ENCODE measurements at places on chromosomes 1 and 21.

DNA sequence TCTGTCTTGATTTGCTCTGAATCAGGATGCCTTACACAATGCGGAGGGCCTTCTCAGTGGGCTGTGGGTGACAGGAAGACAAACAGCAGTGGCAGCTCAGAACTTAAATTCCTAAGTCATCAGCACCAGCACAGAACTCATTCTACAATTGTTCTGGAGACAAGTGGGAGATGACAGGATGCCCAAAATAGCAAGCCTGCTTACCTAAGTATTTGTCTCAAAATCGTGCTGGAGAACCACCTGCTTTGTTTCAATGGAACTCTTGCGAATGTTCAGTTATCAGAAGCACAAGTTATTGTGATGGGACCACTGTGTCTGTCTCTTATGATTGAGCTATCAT, 76.1 kb downstream of the VCAM1 start:
- DNase-seq, result no peak

DNA sequence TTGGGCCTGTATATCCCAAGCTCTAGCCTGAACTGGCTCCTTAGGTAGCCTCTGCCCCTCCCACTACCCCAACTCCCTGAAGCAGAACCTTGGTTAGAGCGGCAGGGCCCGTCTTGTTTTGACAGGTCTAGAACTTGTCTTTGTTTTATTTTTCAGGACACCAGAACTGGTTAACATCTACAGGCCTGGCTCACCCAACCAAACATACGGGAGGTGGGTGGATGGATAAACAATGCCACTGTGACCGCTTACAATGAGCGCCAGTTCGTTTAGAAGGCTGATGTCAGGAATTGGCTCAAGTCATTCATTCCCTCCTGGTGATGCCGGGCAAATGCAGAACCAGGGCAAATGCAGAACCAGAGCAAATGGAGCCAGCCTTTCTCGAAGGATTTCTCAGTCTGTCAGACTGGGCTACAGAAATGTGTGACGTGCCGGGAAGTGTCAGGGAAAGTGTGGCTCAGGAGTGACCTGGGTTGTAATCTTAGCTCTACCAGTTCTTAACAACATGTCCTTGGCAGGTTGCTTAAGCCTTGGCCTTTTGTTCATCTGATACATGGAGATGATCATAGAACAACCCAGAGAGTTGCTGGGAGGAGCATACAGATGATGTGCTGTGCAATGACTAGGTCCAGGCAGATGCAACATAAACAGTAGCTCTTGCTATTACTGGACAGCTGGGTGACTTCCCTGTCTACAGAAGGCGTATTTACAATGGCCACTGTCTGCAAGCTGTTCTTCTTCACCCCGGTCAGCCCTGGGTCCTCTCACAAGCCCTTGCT, 30.5 kb upstream of the BTG2 start:
- no peak for DNase-seq

DNA sequence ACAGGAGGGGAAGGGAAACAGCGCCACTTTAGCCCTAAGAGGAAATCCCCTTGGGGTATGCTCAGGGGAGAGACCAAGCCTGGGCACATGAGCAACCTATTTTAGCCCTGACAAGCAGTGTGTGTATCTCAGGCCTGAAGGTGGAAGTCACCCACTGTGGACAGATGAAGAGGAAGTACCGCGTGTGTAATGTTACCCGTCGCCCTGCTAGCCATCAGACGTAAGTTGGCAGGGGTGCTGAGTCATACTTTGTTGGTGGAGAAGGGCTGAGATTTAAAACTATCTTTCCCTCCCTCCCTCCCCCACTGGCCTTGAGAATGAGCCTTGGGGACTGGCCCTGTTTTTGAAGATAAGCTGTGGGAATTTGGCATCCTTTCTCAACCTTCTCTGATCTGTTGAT, 11.2 kb downstream of the AGO1 start:
- DNase-seq, result no peak

DNA sequence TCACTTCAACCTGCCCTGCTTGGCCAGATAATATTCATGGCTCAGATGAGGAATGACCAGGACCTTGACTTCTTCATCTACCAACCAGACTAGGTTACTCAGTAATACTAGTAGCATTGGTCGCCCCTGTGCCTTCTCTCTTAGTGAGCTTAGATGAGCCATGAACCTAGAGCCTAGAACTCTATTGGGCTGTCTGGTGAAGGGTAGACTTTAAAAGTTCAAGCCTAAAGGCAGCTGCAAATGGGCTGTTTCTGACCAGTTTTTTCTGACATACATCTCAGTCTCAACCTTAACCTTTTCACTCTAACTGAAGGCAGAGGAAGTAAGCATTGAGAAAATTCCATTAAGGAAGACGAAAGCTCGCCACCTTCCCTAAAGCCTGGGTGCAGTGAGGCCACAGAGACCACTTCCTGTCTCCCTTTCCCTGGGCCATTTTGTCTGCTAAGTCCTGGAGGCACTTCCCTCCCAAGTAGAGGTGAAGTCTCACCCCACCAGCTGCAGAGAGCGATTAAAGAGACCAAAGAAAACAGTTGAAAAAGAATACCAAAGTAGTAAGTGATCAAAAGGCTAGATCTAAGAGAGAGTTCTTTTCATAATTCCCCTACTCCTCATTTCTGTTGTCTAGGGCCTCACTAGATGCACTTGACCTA, 53.3 kb downstream of the MTR start:
- DNase-seq, result no peak

- DNase-seq, result no peak
These were observed 3.8 kb downstream of the ZNF644 start for GRCh38 chr1:91018006-91018405.

- no peak for DNase-seq
These were observed 827 bp downstream of the FMN2 start for GRCh38 chr1:240092301-240093119.

DNA sequence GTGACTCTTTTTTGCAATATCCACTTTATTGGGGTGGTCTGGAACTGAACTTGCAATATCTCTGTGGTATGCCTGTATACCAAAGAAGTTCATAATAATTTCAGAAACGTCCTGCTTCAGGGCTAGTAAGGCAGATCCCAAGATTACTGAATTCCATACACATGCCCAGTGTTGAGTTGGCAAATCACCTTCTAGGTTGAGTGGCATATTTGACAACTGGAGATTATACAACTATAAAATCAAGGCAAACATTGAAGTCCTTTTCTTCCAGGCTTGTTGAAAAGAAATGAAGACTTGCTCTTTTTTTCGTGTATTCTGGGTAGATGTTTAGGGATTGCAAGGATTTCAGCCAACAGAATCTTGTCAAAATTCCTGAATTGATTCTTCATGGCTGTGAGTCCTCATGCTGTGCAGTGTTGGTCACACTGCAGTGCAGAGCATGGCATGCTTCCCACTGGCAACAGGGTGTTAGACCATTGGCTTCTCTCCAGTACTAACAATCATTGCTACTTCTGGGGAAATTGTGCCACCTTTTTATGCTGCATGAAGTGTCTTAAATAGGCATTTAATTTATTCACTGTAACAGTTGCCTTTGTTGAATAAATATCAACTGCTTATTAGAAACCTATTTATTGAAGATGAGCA, 367.1 kb upstream of the ADGRL4 start:
- DNase-seq, result no peak

DNA sequence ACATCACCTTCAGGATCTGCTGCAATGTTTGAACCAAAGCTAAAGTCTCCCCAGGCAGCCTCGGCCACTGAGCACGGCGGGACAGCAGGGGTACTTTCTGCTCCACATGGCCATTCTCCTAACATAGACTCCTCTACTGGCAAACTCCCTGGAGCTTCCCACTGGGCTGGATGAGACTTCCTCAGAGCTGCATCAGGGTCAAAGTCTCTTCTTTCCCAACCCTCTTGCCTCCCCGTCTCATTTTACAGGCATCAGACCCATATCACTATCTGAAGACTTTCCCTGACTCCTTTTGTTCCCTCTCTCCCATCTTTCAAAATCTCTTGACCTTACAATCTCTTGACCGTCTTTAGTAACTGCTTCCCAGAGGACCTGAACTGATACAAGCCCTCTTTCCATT, 42.2 kb upstream of the KIRREL1 start:
- DNase-seq, result no peak

DNA sequence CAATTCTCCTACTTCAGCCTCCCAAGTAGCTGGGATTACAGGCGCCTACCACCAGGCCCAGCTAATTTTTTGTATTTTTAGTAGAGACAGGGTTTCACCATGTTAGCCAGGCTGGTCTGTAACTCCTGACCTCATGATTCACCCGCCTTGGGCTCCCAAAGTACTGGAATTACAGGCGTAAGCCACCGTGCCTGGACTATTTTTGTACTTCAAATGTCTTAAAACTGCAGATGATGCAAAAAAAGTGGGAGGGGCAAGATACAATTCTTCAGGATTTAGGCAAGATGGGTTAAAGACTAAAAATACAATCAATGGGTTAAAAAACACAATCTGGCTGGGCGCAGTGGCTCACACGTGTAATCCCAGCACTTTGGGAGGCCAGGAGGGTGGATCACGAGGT, 4.7 kb downstream of the SCAF4 start:
- no peak for DNase-seq

DNA sequence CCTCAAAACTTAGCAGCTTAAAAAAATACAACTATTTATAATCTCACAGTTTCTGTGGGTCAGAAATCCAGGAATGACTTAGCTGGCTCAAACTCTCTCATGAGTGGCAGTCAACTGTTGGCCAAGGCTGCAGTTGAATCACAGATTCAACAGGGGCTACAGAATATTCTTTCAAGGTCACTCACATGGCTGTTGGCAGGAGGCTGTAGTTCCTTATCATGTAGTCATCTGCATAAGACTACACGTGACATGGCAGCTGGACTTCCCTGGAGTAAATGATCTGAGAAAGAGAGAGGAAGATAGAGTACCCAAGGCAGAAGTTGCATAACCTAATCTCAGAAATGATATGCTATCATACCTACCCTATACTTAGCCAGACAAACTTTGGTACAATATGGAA, 75.2 kb upstream of the TSPAN2 start:
- DNase-seq, result no peak

DNA sequence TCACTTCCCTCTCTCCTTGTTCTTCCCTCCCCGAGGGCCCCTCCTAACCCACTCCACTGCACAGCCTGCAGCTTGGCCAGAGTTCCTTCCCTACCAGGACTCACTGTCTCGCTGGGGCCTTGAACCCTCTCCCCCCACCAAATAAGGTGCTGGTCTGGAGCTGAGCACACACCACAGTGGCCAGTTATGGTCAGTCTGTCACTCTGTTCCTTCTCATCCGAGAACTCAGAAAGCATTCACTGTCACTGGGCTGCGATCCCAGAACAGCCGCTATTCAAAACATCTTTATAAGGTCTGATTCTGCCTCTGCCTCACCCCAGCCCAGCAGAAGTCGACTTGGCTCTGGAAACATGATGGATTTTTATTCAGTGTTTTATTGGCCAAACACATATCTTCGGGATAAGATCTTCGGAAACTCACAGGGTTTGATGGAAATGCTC, 19.8 kb upstream of the LBR start:
- no peak for DNase-seq

DNA sequence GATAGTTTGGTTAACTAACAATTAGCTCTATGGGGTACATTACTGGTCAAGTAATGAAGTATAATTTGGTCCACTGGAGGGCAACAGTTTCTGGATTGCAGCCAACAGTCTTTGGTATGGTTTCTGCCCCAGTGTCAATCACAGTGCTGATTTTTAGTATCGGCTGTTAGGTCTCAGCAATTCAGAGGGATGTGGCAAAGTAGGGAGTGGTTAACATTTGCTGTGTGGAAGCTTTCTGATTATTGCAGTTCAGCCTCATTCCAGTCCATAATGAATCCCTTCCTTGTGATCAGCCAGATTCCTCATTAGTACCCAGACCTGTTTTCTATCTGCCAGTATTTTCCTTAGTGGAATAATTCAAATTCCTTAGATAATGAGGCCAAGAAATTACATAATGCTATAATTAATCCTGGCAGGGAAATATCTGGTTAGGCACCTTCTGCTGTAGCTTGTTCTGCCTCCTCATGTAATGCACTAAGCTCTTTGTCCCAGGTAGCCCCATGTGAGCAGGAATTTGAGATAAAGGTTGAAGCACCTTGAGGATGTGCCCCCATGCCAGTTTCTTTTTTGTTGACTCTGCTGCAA, 14.0 kb downstream of the F3 start:
- no peak for DNase-seq

- DNase-seq, result no peak
These were observed 32.3 kb downstream of the CD160 start for GRCh38 chr1:145751491-145752037.

DNA sequence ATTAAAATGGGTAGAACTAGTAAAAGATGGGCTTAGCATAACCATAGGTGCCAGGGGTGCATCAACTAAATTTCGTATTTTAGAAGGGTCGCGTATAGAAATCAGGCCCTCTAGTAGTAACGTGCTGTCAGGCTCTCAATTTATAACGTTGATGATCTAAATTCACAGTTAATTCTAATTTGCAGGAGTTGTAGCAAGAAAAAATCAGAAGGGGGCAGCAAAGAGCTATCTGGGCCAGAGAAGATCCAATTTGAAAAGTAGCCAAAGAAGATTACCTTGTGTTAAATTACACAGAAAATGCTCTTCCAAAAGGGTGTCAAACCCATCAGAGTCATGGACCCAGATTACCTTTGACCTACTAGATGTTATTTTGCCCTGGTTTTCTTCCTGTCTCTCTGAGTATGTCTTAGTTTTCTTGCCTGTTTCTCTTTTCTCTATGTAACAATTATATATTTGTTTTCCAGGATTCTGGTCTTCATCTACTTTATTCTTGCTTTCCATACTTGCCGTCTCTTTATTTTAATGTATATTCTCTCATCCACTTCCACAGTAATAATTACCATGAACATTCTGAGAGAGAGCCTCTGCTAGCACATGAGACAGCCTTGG, 1030.9 kb downstream of the AMY1C start:
- DNase-seq, result no peak

DNA sequence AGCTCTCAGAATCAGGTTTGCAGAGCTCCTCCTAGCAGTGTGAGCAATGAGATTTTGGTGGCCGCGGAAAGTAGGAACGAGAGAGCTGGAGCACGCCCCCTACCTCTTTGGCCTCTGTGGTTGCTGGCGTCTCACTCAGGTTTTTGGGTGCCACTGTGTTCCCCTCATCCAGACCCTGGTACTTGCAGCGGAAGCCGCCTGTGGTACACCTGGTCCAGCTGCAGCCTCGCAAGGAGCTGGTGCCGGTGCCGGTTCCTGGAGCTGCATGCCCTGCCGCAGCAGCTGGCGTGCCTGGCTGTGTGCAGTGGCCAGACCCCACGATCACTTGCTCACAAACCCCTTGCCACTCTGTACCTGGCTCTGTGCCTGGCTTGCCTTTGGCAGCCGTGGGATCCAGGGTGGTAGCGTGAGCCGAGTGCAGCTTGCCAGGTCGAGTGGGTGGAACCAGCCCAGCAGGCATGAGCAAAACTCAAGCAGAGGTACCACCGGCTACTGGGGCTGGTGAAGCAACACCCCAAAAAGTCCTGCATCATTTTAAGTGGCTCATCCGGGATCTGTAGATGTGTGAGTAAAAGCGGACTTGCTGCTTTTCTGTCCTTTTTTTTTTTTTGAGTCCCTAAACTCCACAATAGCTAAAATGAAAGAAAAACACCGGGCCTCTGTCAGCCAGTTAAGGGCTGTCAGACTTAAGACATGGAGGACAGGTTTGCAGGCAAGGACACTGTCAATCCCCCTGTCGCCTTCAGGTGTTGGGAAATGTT, 844.9 kb downstream of the KCNT2 start:
- no peak for DNase-seq

GRCh38 chr1:83927061-83927460, 71.9 kb downstream of the TTLL7 start:
- no peak for DNase-seq

- no peak for DNase-seq
These were observed 621.0 kb downstream of the NPHP4 start for GRCh38 chr1:5371270-5371669.

Data from activated naive CD4-positive, alpha-beta T cell (primary cell).